ENCODE measurements at places on chromosomes 3 and 15.

- DNase-seq = no peak
Observed at GRCh38 chr15:56252386-56252785, 8.7 kb upstream of the RFX7 start.

- peak; percentile 86 for DNase-seq
Observed at GRCh38 chr3:157081626-157082210, 78.2 kb downstream of the CCNL1 start.

DNA sequence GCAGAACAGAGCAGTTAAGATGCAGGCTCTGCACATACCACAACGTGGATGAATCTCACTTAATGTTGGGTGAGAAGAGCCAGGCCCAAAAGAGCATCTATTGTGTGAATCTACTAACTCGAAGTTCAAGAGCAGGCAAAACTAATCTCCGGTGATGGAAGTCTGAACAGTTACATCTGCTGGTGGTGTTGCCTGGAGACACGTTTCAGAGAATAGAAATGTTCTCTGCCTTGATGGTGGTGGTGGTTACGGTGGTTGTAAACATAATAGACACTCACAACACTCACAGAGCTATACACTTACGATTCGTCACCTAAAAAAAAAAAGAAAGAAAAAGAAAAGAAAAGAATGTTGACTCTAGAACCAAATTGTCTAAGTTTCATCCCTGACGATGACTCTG is 86.8 kb downstream of the LIPC start:
- peak; percentile 10 for DNase-seq

DNA sequence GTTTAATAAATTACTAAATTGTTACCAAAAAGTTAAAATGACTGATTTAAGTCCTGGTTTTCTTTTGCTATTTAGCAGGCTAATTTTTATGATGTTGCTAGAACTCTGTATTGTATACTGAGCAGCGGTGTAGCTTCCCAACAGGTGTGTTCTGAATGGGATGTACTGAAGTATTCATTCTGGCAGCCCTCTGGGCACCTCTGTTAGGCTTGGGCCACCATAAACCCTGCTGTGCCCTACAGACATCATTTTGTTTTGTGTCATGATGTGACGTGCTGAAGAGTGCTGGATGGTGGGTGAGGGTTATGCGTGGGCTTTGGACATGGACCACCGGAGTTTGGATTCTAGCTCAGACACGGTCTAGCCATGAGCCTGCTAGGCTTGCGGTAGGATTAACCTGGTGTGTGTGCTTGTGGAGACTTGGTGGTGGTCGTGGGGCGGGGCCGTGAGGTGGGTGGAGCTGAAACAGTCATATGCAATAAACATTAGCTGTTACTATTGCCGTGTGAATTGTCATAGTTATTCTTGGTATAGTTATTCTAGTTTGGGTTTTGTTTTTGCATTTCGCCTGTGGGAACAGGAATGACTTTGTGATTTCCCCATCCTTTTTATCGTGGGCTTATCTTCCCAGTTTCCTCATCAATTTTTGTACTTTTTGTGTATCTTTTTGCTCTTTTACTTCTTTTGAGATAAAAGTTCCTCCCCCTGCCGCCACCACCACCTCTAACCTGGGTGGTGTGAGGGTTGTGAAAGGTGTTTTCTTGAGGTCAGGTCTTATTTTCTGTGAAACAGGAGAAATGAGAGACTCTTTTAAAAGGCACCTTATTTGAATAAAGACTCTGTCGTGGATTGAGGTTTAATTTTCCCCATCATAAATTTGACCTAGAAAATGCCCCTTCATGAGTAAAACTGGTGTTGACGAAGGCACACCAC is 93.7 kb downstream of the MCTP2 start:
- DNase-seq = no peak

DNA sequence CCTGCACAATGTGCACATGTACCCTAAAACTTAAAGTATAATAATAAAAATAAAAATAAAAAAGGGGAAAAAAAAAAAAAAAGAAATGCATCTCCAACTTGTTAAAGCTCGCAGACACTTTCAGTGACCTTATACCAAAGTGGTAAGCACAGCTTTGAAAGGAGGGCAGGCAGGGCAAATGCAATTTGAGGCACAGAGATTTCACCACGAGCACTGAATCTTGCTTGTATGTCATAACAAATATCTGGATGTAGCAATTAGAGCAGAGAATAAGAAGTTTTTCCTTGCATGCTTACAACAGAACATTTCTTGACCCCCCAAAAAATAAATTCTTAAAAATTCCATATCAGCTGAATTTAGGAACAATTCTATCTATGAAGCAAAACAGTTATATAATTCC is 66.5 kb downstream of the FBN1 start:
- no peak for DNase-seq

GRCh38 chr3:24365168-24365567 is 129.5 kb downstream of the THRB start:
- no peak for DNase-seq

DNA sequence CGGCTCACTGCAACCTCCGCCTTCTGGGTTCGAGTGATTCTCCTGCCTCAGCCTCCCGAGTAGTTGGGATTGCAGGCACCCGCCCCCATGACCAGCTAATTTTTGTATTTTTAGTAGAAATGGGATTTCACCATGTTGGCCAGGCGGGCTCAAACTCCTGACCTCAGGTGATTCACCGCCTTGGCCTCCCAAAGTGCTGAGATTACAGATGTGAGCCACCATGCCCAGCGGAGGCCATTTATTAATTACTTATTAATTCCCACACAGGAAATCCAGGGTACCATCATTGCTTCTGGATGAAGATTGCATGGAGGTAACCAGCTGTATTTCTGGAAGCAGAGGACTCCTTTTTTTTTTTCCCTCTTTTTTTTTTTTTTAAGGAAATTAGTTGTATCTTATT is 37.8 kb downstream of the MAP4 start:
- no peak for DNase-seq

DNA sequence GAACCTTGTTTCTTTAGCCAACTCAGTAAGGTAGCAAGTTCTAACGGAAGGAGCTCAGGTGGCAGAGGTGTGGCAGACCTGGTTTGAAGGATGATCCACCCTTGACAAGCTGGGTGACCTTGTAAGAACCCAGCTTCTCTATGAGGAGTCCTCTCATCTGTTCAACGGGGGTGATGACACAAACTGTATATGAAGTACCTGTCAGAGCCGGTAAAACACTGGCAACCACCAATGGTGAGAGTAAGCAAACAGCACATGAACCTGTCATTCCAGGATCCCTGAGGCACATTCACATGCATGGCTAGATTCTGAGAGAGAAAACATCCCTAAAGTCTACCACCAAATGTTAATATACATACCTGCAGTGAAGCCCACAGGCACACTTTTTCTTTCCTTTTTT is 2.4 kb downstream of the SCAP start:
- DNase-seq = no peak

GRCh38 chr3:177321819-177322218 is 124.5 kb upstream of the TBL1XR1 start:
- no peak for DNase-seq

- no peak for DNase-seq
Observed at GRCh38 chr3:161560008-161560637, 63.5 kb downstream of the OTOL1 start.

GRCh38 chr15:83652626-83653204 is 1.2 kb upstream of the ADAMTSL3 start:
- DNase-seq = no peak

DNA sequence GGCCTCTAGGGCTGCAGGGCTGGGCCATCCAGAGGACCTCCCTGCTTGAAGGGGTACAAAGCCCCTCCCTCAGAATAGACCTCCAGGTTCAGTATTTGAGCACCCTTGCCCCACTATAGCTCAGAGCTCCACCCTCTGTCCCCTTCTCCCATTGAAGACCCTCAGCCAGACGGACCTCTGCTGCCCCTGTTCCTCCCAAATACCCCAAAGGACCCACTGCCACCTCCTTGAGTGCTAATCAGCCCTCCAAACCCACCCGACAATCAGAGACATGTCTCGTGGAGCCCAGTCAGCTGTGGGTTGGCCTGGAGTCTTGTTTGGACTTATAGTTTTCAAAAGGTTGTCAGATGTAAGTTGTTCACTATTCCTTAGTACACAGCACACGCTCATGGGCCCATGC is 161.1 kb downstream of the UACA start:
- no peak for DNase-seq

- no peak for DNase-seq
Observed at GRCh38 chr3:24128199-24129005, 183.3 kb downstream of the NR1D2 start.

- DNase-seq = no peak
Observed at GRCh38 chr15:69658411-69658945, 205.9 kb downstream of the RPLP1 start.

GRCh38 chr3:71817262-71817661 is 32.3 kb upstream of the PROK2 start:
- DNase-seq = no peak

GRCh38 chr3:71489315-71489761 is 94.2 kb downstream of the FOXP1 start:
- peak; percentile 72 for DNase-seq

DNA sequence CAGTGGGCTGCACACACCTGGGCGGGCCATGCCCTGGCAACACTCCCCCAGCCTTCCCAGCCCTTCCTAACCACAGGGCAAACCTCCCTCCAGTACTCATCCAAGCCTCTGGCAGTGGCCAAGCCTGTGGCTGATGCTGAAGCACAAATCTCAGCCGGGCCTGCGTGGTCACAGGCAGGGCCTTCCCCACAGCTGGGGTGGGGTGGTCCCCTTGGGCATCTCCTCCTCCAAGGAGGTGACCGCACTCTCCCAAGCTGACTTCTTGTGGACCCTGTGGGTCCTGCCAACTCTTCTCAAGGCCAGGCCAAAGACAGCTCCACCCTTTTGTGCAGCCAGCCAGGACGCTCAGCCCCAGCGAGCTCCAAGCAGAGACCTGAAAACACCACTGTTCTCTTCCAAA is 21.4 kb downstream of the GRAMD2A start:
- DNase-seq = no peak

DNA sequence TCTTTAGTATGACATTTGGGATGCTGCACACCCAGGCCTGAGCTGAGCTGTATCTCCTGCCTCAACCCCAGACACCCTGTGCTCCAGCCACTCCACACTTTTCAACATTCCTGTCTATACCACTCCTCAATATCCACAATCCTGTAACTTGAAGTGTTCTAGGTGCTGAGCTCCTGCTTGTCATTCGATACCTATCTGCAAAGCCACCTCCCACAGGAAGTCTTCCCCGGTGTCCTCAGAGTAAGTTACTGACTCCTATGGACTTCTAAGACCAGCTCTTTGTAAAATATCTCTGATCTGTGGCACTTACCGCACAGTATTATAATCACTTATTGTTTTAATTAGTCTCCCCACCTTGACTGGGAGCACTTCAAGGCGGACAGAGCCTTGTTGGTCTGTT is 1.2 kb upstream of the CAV3 start:
- DNase-seq = no peak

- no peak for DNase-seq
Observed at GRCh38 chr15:98764291-98764690, 116.0 kb downstream of the IGF1R start.
